ENCODE measurements at places on chromosomes 2 and 18.
A peak's percentile ranks its signal among the peaks of the same experiment; 100 is the strongest.

DNA sequence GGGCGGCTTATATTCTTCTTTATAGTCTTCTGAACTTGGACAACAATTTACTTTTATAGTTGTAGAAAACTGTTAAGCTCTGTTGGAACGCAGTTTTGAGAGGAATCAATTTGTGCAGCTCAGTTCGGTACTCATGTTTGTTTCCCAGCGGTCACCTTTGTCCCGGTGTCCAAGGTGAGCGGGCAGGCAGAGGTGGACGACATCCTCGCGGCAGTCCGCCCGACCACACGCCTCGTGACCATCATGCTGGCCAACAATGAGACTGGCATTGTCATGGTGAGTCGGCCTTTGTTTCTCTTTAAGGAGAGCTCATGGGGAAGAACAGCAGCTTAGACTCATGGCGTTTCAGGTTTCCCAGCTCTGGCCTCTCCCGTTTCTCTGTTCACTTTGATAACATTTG, 18.6 kb upstream of the ESPNL start:
- DNase-seq: no peak

GRCh38 chr2:100745604-100746003, 74.3 kb upstream of the NPAS2 start:
- no peak for DNase-seq

DNA sequence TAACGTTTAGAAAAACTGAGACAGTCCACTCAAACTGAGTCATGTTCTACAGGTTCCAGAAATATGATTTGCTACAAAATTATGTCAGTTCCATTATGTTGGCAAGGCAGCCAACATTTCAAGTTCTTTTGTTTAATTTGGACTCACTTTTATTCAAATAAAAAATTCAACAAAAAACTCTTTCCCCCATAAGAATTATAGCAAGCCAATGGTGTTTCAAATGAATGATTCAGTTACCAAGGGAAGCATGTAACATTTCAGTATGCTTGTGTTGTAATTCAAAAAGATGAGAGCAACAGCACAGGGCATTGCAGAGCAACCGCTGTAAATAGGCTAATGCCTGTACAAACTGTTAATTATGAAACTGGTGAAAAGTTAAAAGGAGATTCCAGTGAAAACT, 140.8 kb downstream of the FIGN start:
- no peak for DNase-seq

DNA sequence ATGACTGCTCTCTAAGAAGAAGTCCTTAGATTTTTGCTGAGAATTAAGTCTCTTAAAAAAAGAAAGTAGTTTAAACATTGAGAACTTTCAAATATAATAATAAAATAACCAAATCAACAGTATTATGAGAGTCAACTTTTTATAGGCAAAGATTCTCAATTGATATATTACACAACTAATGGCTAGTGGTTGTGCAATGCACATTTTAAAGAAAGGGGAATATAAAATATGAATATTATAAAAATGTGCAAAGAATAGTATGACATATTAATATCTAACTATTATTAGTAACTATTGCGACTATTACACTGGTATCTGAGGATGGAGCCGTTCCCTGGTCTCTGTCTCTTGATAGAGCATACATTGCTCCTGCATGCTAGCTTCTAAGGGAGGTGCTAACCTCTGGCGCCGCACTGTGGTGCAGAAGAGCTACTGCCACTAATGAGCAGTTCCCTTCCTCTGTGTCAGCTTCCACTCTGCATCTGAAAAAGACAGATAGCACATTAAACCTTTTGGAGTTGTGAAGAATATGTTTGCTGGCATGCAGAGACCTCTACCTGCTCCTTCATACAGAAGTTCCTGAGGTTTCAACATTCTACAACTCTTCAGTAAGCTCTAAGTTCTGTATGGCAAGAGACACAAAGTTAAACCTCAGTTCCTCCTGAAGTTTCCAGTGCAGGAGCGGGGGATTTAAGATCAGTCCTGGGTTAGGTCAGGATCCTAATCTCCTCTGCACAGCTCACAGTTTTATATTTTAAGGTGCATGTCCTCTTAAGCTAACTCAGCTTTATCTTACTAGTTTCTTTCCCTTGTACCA, 3.5 kb upstream of the SLC9A2 start:
- peak; percentile 15 for DNase-seq

GRCh38 chr2:46843316-46843715, 72.3 kb downstream of the MCFD2 start:
- DNase-seq: no peak

DNA sequence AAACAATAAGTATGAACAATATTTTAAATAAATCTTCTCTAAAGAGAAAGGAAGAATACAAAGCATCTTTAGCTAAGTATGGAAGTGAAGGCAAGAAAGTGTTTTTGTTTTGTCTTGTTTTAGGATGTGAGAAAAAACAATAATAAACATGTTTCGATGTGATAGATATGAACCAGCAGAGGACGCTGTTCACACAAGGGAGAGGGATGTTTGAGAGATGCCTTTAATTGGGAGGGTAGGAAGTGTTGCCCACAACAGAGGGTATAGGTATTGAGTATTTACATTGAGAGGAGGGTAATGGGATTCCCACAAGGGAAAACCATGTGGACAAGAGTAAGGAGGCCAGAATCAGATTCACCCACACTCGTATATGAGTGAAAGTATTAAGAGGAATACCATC, 55.1 kb downstream of the CDH19 start:
- DNase-seq: no peak

GRCh38 chr2:27038631-27039339, 6.0 kb downstream of the TMEM214 start:
- DNase-seq: no peak

DNA sequence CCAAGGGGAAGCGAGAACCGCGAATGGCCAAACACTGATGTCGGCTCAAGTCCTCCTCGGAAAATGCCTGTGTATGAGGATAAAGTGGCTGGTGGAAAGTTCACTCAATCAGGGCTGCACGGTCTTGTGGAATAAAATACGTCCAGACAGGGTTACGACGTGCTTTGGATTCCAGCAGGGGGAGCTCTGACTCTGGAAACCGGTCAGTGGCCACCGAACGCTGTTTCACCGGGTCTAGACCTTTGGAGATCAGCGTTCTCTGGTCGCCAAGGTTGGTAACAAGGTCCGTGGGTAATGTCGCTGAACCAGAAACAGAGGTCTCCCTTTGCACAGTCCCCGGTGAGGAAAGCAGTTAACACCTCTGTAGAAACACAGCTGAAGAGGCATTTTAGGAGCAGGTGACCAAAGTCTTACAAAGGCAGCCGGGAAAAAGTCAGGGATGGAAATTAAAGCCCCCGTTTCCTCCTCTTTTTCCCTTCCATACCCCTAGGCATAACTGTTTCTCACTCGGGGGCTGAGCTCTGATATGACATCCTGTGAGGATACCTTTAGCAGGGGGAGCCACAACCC, 47.8 kb downstream of the CDCA7 start:
- peak; percentile 71 for DNase-seq

- DNase-seq: no peak
Measured at GRCh38 chr2:119119999-119120756, 38.4 kb downstream of the C1QL2 start.

GRCh38 chr2:160209516-160209856, 9.4 kb upstream of the ITGB6 start:
- DNase-seq: peak; percentile 59

DNA sequence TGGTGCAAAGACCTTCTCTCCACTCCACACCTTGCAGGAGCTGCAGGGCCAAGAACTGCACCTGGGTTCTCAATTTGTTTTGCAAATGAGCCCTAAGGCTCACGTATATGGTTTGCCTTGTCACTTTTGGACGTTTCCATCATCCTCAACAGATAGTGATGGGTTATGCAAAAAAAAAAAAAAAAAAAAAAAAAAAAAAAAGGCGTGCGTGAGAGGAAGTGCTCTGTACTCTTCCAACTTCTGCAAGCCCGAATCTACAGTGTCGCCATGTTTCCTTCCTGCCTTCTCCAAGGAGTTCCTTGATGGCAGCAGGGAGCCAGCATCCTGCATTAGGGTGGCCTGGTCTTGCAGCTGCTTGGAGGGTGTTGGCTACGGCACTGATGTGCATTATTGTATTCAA, 4.0 kb upstream of the INHBB start:
- DNase-seq: no peak

DNA sequence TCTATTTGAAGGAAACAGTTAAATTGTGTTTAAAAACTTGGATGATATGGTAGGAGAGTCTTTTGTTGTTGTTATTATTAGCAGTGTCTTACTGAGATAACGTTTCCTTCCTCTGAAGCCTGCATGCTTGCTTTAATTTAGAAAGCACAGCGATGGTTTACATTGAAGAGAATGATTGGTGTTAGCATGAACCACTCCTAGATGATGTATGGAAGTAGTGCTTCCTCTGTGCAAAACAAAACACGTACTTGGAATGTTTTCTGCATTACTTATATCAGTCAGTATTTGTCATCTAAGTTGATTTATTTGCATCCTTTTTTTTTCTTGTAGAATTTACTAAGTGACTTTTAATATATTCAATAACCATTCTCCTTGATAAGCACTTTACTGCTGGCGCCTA, 89.0 kb downstream of the UGGT1 start:
- DNase-seq: no peak

GRCh38 chr2:221883976-221884375, 311.9 kb upstream of the EPHA4 start:
- DNase-seq: no peak

GRCh38 chr18:57469884-57470283, 34.7 kb downstream of the ONECUT2 start:
- no peak for DNase-seq

- no peak for DNase-seq
Measured at GRCh38 chr2:127715778-127716449, 14.6 kb downstream of the SFT2D3 start.

DNA sequence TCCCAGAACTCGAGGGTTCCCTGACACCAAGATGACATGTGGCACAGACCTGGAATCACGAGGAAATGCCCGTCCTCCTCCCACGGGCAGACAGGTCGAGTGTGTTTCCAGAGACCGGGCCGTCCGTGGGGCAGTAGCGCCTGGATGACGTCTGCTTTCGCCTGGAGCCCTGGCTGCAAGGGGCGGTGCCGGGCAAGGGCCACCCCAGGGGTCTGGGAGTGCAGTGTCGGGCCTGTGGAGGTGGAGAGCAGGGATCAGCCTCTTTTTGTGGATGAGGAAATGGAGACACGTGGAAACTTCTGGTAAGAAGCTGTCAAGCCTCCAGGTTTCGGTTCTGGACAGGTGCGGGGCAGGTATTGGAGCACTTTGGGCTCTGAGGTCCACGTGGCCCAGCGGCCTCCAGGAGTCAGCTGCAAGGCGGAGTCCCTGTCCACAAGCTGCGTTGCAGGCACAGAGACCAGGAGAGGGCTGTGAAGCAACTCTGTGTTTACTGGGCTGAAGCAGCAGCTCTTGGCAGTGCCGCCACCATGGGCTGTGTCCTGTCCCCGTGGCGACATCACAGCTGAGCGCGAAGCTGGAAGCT, 25.6 kb downstream of the NFATC1 start:
- no peak for DNase-seq

DNA sequence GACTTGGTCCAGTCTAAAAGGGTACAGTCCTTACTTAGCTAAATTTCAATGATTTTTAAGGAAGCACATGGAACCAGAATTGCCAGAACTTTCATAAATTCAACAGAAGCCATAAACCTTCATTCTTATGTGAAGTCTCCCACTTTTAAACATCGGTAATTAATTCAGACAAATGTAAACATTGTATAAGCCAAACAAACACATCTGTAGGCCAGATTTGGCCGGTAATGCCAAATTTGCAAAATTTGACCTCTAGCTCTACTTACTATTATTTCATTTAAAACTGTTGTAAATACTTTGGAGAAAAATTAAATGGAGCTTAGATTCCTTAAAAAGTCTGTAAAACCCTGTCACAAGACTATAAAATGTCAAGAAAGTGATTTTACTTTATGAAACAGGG, 83.2 kb upstream of the GALNT5 start:
- DNase-seq: peak; percentile 79

DNA sequence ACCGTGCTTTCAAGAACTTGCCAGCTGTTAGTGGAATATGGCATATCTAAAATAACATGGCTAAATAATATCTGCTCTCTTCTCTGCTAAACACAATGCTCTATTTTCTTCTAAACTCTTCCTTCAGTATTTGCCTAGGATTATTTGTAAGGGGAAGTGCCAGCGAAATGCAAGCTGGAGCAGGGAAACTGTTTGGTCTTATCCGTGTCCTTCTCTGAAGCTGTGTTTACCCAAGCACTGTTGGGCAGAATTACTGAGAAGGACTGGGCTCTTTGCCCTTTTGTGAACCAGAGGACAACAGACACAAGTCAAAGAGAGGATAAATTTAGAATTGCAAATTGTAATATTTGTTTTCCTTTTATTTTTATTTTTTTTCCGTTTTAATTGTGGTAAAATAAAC, 23.6 kb downstream of the CPO start:
- DNase-seq: no peak

DNA sequence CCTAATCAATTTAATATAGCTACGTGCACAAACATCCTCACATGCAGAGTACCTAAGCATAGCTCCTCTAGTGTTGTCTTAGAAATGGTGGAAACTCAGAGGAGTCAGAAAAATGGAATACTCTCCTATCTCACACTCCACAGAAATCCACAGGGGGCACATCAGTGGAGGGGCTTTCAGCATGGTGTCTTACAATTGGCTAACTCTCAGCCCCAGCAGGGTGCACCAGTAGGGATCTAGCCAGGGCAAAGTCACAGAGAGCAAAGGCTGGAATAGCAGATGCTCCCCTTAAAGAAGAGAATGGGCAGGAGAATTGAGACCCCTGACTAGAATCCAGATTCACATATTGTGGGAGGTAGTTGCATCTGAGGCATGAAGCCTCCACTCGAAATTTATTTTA, 135.7 kb downstream of the MAIP1 start:
- no peak for DNase-seq

DNA sequence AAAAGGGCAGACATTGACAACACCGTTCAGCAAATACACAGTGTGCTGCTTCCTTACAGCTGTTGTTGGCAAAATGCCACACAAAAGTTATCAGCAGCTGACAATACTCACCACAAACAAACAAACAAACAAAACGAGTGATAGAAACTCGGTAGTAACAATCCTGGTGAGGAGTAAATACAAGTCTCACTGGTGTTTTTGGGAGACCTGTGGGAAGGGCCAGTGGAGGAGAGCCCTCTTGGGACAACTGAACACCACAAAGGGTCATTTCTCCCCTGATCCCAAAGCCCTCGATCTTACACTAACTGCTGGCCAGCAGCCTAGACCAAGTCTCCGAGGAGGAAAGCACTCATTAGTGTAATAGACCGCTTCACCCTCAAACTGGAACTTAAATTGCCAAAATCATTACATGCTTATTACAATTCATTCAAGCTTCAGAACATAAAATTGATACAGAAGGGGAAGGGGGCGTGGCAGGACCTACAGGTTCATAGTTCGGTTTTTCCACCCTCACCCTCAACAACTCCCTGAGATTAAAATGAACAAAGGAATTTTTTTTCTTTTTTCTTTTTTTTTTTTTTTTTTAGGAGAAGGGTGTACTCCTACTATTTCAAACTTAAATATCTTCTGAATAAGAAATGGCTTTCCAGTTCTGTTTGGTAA, 5.0 kb downstream of the AP1S3 start:
- no peak for DNase-seq
